ENCODE measurements at places on chromosomes 1 and 21.
A peak's percentile ranks its signal among the peaks of the same experiment; 100 is the strongest.

GRCh38 chr1:42450061-42450460, 5.8 kb downstream of the ZMYND12 start:
- DNase-seq, result no peak

DNA sequence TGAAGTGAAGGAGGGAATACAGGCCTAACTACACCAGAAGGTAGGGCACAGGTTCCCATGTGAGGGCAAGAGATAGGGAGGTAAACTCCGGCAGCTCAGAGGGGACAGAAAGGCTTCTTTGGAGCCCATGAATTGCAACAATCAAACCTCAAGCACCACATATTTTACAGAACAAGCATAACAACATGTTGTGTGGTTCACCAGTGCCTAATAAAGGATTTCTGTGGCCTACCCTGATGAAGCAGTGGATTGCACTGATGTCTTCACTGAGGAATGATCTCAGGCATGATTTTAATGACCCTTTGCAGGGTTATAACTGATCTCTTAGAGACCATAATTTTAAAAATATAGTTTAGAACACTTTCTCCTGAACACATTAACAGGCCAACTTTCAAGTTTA, 77.4 kb downstream of the RUNX1 start:
- DNase-seq, result no peak

- DNase-seq, result no peak
These were observed 1.4 kb downstream of the PLA2G5 start for GRCh38 chr1:20071416-20071815.

- no peak for DNase-seq
These were observed 99.3 kb downstream of the PLD5 start for GRCh38 chr1:242425232-242425631.

DNA sequence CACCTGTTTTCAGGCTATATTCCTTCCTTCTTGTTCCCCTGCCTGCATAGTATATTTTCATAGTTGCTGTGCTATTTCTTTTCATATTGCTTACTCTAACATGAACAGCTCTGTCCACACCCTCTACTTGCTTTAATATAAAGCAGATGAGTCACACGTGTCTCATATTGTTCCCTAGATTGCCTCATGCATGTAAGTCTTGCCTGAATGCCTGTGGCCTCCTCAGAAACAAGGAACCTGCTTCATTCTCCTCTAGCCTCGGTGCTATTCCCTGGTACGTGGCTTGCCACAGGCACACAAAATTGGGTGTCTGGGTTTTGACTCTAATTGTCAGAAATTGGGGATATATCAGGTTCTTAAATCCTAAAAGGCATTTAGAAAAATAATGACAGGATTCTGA, 16.5 kb upstream of the PKP1 start:
- DNase-seq, result peak; percentile 13
